ENCODE measurements at places on chromosomes 3 and 15. TPM values are rescaled to one million over a fixed set of nuclear protein-coding genes. Genes with fewer than 3 reads are reported as not detected.

ZNF80 gene
- polyA plus RNA-seq = not detected

DISP2 gene
- 4.1 TPM for polyA plus RNA-seq

TGM5 gene
- polyA plus RNA-seq = not detected

SLCO2A1 gene
- polyA plus RNA-seq = 17.5 TPM

MBNL1 gene
- polyA plus RNA-seq = 22.2 TPM

GPR27 gene
- 1.4 TPM for polyA plus RNA-seq

NR2F2 gene
- 7.0 TPM for polyA plus RNA-seq

HYAL1 gene
- 8.2 TPM for polyA plus RNA-seq

HIGD1A gene
- polyA plus RNA-seq = 56.6 TPM

TRAT1 gene
- polyA plus RNA-seq = not detected

CACNA1D gene
- polyA plus RNA-seq = 11.3 TPM

SH3GL3 gene
- 0.23 TPM for polyA plus RNA-seq

SNURF gene
- polyA plus RNA-seq = 4.6 TPM

SLC38A3 gene
- 40.8 TPM for polyA plus RNA-seq

CD47 gene
- 30.1 TPM for polyA plus RNA-seq

TOP2B gene
- 48.6 TPM for polyA plus RNA-seq

PATL2 gene
- 1.6 TPM for polyA plus RNA-seq

IGDCC3 gene
- polyA plus RNA-seq = not detected

EPB42 gene
- polyA plus RNA-seq = not detected

DUOXA1 gene
- polyA plus RNA-seq = 0.14 TPM

GOLGA6L6 gene
- not detected for polyA plus RNA-seq

GJD2 gene
- 5.2 TPM for polyA plus RNA-seq

GOLGA6L24 gene
- 0.07 TPM for polyA plus RNA-seq

STARD5 gene
- polyA plus RNA-seq = 4.0 TPM

PODXL2 gene
- 6.0 TPM for polyA plus RNA-seq

GOLGA8K gene
- polyA plus RNA-seq = 0.23 TPM

THRB gene
- 2.3 TPM for polyA plus RNA-seq

CD200 gene
- polyA plus RNA-seq = 22.2 TPM

SLTM gene
- polyA plus RNA-seq = 49.6 TPM

VEPH1 gene
- polyA plus RNA-seq = 7.6 TPM

FAM43A gene
- 2.0 TPM for polyA plus RNA-seq

CCDC14 gene
- 14.7 TPM for polyA plus RNA-seq

TMEM41A gene
- polyA plus RNA-seq = 6.9 TPM

ZNF774 gene
- polyA plus RNA-seq = 2.3 TPM

CLEC3B gene
- 12.8 TPM for polyA plus RNA-seq

GOLGA6A gene
- not detected for polyA plus RNA-seq

ARPIN gene
- 12.6 TPM for polyA plus RNA-seq

IMPG2 gene
- 0.04 TPM for polyA plus RNA-seq

MOBP gene
- not detected for polyA plus RNA-seq

NR1I2 gene
- 0.26 TPM for polyA plus RNA-seq

ITPKA gene
- 0.84 TPM for polyA plus RNA-seq

AADACL2 gene
- not detected for polyA plus RNA-seq

PIGZ gene
- polyA plus RNA-seq = 3.8 TPM

MYLK gene
- 7.2 TPM for polyA plus RNA-seq

CFAP44 gene
- polyA plus RNA-seq = 15.4 TPM

TIGIT gene
- polyA plus RNA-seq = 0.05 TPM

SAMMSON gene
- not detected for polyA plus RNA-seq

SACM1L gene
- 28.9 TPM for polyA plus RNA-seq

PFKFB4 gene
- polyA plus RNA-seq = 11.4 TPM

GP5 gene
- polyA plus RNA-seq = not detected

GMNC gene
- polyA plus RNA-seq = 0.23 TPM

POLQ gene
- polyA plus RNA-seq = 0.02 TPM

CPLX3 gene
- 0.09 TPM for polyA plus RNA-seq

ZNF860 gene
- polyA plus RNA-seq = 0.08 TPM

CRABP1 gene
- polyA plus RNA-seq = not detected

STRIT1 gene
- polyA plus RNA-seq = not detected

RYR3 gene
- polyA plus RNA-seq = 0.38 TPM
